ENCODE measurements at places on chromosomes 7 and 10. TPM values are rescaled to one million over a fixed set of nuclear protein-coding genes. Genes with fewer than 3 reads are reported as not detected.

POLR1F gene
- 19.5 TPM for total RNA-seq

NAT16 gene
- not detected for total RNA-seq

TCF7L2 gene
- 3.1 TPM for total RNA-seq

C10orf88 gene
- 14.4 TPM for total RNA-seq

RSPH10B gene
- not detected for total RNA-seq

NME8 gene
- total RNA-seq = not detected

TWIST1 gene
- total RNA-seq = not detected
